ENCODE measurements at places on chromosomes 13 and 19.
A peak's percentile ranks its signal among the peaks of the same experiment; 100 is the strongest.

GRCh38 chr19:42290523-42291434, 11.2 kb upstream of the PRR19 start:
- DNase-seq, result no peak

DNA sequence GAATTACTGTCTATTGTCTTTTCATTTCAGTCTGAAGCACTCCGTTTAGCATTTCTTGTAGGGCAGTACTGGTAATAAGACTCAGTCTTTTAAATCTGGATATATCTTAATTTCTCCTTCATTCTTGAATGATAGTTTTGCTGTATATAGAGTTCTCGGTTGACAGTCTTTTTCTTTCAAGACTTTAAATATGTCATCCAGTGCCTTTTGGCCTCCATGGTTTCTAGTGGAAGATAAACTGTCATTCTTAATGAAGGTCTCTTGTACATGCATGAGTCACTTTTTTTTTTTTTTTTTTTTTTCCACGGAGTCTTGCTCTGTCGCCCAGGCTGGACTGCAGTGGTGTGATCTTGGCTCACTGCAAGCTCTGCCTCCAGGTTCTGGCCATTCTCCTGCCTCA, 27.2 kb upstream of the ZDHHC20 start:
- DNase-seq, result no peak

GRCh38 chr19:10279737-10280442, 6.9 kb upstream of the ICAM4 start:
- no peak for DNase-seq

- DNase-seq, result no peak
Measured at GRCh38 chr13:95642028-95642621, 2.4 kb downstream of the DZIP1 start.

DNA sequence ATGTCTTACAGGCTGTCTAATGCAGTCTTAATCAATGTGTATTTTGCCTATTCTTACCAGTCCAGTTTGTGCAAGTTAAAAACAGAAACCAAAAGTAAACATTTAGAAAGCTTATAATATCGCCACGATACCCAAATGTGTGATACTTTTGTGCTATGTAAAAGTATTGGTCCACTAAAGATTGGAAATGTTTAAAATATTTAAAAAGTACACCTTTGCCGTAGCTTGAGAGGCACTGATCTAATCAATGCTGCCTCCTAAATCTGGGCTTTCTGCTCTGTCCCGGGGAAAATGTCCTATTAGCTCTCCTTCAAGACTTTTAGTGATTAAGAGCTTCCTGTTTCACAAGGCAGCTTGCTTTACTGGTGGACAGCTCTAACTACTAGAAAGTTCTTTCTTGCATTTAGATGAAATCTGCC, 64.7 kb downstream of the DNAJC15 start:
- no peak for DNase-seq

DNA sequence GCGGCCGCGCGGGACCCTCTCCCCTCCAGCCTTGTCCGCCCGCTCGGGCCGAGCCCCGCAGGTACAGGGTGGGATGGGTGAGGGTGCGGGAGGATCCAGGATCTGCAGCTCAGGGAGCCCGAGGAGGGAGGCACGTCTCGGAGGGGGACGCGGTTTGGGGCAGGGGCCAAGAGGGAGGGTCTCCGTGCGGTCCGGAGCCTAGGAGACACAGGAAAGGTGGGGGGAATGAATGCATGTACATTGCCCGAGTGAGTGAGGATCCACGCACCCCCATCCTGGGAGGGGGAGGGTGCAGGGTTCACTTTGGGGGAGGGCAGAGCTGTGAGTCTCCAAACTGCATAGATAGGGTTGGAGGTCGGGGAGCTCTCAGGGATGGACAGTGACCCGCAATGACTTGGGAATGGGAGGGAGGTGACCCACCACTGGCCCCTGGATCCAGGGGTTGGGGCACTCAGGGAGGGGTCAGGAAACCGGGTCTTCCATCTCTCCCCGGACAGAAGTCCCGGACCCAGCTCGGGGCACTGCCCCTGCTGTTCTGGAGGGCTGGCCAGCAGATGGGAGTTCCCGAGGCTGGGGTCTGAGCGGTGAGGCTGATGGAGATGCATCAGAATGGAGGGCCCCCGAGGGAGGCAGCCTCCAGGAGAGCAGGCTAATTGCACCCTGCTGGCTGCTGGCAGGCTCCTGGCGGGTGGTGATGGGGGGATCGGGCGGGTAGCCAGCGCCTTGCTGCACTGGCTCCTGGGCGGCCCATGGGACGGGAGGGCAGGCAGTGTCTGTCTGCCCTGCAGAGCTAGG, 547 bp downstream of the KCNN1 start:
- DNase-seq, result no peak

DNA sequence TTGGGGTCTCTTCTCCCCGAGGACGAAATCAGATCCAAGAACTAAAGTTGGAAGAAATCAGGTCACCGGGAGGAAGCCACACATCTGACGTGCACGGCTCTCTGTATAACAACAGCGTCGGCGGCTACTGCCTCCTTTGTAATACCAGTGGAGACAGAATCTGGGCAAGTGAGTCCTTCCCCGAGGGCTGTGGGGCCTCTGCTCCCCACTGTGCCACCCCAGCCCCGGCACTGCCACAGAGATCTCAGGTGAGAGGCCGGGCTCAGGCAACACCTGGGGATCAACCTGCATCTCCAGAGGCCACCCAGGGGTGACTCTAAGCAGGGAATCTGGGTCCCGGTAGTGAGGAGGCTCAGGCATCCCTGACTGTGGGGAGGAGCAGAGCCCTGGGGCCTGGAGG, 33.7 kb upstream of the C13orf46 start:
- no peak for DNase-seq

- no peak for DNase-seq
Measured at GRCh38 chr19:51784109-51784785, 10.7 kb upstream of the FPR3 start.

DNA sequence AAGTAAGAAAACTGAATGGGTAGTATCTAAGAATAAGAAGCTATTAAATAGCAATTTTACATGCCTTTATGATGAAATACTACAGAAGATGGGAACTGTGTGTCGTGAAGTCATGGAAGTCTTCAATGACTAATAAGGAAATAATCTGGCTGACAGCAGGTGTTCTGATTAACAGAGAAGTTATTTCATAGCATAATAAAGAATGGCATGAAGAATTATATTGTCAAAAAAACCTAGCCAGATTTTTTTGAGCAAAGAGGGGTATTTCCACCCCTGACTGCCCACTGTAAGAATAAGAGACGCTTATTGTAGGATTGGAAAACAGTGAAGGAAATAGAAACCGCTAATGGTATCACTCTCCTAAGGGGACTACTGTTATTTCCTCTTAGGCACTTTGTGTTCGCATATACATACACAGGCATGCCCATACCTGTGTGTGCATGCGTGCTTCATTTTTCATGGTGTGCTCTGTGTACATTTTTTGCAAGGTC, 318.8 kb downstream of the SHISA2 start:
- DNase-seq, result no peak

- no peak for DNase-seq
Measured at GRCh38 chr13:106595625-106596024, 27.7 kb upstream of the ARGLU1 start.

GRCh38 chr19:45187421-45188100, 9.0 kb downstream of the BLOC1S3 start:
- peak; percentile 67 for DNase-seq

DNA sequence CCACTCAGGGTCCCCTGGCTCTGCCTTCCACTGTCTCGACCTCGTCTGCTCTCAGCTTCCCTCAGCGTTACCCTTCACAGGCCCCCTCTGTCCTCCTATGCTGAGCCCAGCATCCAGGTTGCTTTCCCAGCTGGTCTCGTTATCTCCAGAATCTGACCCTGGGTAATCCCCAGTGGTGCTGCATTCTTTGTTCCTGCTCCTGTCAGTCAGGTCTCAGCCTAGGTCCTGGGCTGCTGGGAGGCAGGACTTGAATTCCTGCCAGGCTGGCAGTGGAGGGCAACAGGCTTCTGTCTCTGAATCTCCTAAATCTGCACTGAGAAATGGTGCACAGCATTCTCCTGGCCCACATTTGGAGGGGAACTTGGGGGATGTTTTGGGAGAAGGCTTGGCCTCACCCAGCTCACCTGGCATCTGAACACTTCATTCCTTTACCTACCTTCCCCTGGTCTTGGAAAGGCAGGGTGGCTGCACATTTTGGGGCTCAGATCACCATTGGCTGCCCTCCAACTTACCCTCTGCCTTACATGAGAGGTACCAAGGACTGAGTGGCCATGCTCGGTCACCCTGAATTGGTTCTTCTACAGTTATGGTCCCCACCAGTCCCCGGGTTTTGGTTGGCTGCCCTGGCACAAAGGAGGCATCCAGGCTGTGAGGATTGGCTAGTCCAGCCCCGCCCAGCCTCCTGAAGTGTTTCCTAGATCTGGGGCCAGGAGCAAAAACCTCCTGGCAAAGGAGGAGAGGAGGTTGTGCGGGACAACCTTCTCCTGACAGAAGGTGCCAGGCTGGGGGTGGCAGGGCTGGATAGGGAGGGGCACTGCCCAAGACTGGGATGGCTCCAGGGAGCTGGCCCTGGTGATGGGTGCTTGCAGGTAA, at the start of gene CYP4F8:
CYP4F8 (plus strand) TSS at position 712 of the 873 bp plus-strand sequence. CDS start 399 bp downstream, outside the sequence.
- DNase-seq, result no peak

DNA sequence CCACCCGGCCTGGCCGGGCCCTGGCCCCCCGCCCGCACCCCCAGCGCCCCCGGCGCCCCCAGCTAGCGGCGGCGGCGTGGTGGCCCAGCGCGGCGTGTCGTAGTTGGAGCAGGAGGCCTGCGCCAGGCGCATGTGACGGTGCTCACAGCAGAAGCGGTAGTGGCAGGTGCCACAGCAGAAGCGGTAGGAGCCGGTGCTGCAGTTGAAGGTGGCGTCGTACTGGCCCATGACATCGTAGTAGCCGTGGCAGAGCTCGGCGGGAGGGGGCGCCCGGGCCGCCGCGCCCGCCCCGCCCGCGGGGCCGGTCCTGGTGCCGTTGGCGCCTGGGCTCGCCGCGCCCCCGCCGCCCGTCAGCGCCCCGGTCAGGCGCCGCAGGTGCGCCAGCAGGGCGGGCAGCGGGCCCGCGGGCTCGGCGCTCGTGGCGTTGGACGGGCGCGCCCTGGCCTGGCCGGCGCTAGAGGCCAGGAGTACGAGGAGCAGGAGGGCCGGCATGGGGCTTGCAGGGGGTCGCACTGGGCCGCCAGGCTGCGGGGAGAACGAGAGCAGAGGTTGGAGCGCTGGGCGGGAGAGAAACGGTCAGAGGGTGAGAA, 633 bp downstream of the SHISA7 start:
- no peak for DNase-seq

DNA sequence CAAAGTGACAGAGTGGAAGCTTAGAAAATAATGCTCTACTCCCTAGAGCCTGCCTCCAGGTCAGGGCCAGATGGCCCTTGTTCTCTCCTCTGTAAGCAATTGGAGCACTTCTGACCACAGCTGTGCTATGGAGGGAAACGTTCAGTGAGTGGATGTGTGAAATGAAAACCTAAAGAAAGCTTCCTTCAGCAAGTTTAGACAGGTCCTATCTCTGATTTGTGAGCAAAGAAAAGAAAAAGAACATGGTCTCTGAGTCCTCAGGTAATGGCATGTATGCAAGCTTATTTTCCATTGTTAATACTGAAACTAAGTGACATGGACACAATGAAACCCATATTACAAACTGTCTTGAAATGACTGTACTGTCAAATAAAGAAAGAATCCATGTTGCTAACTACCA, 1486.8 kb downstream of the EFNB2 start:
- DNase-seq, result no peak

DNA sequence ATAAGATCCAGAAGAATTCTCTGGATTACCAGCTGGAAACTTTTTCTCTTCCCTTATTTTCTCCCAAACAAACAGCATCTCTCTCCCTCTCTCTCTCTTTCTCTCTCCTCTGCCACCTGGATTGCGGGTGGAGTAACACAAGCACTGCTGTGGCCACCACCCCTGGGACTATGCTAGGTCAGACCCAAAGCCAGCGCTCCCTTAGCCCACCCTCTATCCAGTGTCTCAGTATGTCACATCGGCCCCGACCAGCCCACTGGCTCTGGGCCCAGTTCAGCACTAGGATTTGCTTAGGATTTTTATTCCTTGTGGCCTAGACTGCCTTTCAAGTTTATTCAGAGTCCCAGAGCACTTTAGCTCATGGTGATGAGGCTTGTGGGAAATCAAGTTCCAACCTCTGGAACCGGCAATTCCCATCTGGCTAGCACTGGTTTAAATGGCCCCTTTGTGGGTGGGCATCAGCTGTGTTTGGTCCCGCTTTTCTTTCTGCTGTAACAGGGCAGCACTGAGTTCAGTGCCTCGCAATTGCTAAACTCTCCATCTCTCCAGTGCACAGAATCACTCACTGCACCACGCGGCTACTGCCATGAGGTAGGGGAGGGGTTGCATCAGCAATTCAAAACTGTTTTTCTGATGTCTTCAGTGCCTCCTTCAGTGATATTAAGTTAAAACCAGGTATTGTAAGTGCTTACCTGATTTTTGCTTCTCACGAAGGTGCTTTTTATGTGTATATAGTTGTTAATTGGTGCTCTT, 1623.1 kb downstream of the SLITRK5 start:
- no peak for DNase-seq

DNA sequence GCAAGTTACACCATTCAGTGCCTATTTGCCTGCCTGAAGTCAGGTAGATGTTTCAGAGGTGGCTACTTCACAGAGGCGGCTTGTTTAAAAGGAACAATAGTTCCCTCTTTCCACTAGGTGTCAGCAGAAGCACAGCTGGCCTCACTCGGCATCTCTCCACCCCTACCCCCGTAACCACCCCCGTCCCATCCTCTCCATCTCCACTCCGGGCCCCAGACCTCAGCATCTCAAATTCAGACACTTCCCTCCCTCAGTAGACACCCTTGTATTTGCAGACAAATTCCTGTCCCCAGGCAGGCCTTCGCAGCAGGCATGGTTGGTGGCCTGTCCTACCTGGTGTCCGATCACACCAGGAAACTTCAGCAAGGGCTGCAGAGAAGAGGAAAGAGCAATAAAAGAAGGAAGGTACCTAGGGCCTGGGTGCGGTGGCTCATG, 9.1 kb upstream of the DPP9 start:
- peak; percentile 74 for DNase-seq

DNA sequence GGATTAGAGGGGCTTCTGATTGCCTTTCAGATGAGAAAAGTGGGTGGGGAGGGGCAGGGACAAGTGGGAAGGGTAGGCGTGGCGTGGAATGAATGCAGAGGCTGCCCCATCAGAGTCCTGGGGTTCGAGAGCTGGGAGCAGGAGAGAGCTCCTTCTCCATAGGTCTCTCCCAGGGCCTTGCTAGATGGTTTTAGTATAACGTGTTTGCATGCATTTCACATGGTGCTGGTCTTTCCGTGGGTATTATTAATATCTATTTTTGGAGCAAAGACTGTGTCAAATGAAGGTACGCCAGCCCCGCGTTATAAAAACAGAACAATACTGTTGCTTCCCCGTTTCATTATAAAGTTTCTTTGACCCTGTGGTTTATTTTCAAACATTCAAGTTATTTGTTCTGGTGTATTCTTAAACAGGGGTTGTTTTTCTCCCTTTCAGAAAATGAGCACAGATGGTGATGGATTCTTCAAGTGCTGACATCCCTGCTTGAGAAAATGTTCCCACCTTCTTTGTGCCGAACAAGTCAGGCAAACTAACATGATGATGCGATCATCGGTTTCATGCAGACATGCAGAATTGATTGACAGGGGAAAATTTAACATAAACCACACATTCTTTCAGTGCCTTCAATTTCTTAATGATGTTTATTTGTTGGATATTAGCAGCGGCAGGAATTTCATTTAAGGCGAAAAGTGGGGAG, 62.1 kb upstream of the ZNF536 start:
- DNase-seq, result no peak

- no peak for DNase-seq
Measured at GRCh38 chr19:33062902-33063301, 1.8 kb downstream of the RHPN2 start.

Data from HEK293T (cell line).